AG10803 (cell line): ENCODE measurements at places on chromosomes 7 and 10.
A peak's percentile ranks its signal among the peaks of the same experiment; 100 is the strongest.

DNA sequence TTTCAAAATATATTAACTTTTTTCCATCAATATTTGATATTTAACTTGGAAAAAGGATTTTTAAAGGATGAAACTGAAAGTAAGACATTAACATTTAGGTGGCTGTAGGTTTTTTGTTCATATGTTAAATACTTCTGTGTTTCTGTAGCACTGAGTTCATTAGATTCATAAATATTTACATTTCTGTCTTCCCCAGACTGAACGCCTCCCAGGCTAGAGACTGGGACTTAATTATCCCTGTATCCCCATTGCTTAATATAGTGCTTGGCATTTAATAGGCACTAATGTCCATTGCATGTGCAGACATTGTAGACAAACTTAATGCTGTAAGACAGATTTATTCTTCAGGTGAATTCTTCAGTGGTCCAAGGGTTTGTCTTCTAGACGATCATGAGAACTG is 7.4 kb downstream of the PTPN12 start:
- DNase-seq: no peak

DNA sequence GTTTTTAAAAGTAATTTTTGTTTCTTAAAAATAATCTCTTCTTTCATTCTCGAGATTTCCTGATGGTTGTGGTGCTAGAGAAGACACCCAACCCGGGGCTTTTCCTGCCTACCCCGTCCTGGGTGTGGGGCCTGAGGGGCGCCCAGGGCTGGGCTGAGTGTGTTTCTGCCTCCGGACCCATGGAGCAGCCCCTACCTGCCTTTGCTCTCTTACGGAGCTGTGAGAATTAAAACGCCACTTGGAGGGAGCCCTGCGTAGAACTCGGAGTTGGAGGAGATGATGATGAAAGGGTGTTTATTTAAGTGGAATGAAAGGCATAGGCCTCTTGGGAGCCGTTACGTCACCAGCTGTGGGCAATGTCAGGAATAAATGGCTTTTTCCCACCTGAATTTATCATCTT is 261.8 kb upstream of the SHH start:
- DNase-seq: no peak

- no peak for DNase-seq
Observed at GRCh38 chr7:66076462-66077329, 1.1 kb downstream of the ASL start.

DNA sequence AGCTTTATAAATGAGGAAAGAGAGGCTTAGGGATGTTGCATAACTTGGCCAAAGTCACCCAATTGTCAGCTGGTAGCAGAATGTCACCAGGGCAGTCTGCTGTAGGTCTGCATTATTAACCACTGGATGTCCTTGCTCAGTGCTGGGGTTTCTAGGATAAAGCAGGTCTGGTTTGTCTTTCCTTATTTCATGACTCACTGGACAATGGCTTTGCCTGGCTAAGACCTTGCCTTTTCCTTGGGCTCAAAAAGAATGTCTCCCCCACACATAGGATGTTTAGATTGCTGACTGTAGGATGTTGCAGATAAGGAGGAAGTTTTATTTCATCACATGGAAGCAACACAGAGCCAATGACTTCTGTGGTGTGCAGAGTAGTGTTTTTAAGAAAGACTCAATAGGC is 29.4 kb downstream of the WDFY4 start:
- no peak for DNase-seq

DNA sequence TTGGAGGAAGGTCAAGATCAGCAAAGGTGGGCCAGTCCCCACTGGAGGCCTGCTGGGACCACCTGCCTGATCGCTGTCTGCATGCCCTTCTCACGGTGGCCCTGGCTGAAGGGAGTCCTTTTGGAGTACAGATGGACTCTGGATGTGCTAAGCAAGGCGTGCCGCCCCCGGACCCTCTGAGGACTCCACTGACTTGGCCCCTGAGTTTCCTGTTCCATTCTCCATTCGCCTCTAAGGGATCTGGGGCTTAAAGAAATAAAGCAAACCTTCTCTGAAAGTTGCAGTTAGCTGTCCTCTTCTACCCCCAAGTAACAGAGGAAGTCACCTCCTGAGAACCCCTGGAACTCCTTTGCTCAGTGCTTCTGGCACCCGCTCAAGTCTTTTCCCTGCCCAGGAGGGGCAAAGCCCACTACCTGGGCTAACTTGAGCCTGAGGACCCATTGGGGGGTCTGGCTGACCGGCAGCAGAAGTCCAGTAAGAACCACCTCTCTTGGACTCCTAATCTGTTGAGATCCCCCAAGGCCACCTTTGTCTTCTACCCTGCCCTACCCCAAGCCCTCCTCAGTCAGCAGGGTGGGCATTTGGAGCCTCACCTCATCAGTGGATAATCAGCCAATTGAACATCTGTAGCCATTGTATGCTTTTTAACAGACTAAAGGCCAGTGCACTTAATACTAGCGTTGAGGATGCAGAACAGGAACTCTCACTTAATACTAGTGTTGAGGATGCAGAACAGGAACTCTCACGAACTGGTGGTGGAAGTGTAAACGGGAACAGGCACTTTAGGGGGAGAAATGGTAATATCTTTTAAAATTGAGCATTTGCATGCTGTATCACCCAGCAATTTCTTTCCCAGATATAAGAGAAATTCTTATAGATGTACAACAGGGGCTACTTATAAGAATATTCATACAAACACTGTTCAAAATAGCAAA is 2.2 kb downstream of the TBATA start:
- no peak for DNase-seq

DNA sequence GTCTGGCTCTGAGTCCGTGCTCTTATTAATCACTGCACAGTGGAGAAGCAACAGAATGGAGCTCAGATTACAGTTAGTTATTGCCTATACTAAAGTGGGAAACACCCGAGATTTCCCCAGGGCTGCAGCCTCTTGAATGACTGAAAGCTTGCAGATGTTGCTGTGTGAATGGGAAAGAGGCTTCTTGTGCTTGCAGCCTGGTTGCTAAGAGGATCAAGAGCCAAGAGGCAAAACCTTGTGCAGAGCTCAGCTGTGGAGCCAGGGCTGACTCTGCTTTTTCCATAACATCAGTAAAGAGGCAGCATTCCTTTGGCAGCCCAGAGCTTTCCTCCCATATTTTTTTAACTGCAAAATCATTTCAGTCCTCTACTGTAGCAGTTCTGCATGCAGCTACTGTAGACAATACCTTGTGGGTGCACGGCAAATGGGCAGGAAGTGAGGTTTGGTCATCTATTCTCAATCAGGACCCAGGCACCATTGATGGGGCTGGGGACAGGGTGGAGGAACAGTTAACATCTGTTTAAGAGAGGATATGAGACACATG is 86.5 kb downstream of the RALA start:
- DNase-seq: peak; percentile 92

GRCh38 chr10:86520871-86521677 is 518 bp downstream of the WAPL start:
- peak; percentile 61 for DNase-seq

- no peak for DNase-seq
Observed at GRCh38 chr10:88347022-88347421, 236.1 kb downstream of the RNLS start.

- DNase-seq: no peak
Observed at GRCh38 chr10:47348661-47349470, 703 bp downstream of the RBP3 start.

GRCh38 chr7:26648554-26648953 is 215.8 kb downstream of the SKAP2 start:
- DNase-seq: peak; percentile 65
